ENCODE measurements at places on chromosomes 1 and 21. TPM values are rescaled to one million over a fixed set of nuclear protein-coding genes. Genes with fewer than 3 reads are reported as not detected.
A peak's percentile ranks its signal among the peaks of the same experiment; 100 is the strongest.

Gene CNN3
- total RNA-seq = 12.9 TPM

Gene CYP4B1
- total RNA-seq = not detected

GRCh38 chr1:151166505-151166956 lies 587 bp downstream of the SCNM1 start:
- H3K36me3 ChIP-seq = peaks cover 48% of the 10 kb centered on the region
- peak overlapping the region; percentile 91 for H3K4me3 ChIP-seq
- peaks cover 44% of the 10 kb centered on the region for H3K4me1 ChIP-seq
- peak overlapping the region; percentile 94 for H3K27ac ChIP-seq
- H3K27me3 ChIP-seq = no peaks in the 10 kb centered on the region

DNA sequence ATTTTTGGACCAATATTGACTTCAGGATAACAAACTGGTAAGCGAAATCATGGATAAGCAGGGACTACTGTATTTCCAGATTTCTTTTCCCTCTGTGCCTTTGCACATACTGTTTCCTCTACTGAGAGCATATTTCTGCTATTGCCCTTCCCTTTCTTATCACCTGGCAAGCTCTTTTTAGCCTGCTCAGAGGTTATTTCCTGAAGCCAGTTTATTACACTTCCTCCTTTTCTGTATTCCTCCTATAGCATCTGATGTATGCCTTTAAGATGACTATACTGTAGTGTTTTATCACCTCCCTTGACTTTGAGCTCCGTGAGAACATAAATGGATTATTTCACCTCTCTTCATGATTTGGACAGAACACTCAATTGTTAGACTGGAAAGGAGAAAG lies 49.0 kb downstream of the MAGI3 start:
- no peaks in the 10 kb centered on the region for H3K36me3 ChIP-seq
- no peak for DNase-seq
- no peak overlapping the region for H3K4me3 ChIP-seq
- peaks cover 3% of the 10 kb centered on the region for H3K27me3 ChIP-seq
- H3K4me1 ChIP-seq = no peaks in the 10 kb centered on the region

- H3K27ac ChIP-seq = no peak overlapping the region
- no peaks in the 10 kb centered on the region for H3K4me1 ChIP-seq
- no peaks in the 10 kb centered on the region for H3K27me3 ChIP-seq
- DNase-seq = no peak
- no peaks in the 10 kb centered on the region for H3K36me3 ChIP-seq
Measured at GRCh38 chr1:81313289-81313688, 487.4 kb upstream of the ADGRL2 start.

Data from activated CD8-positive, alpha-beta T cell treated with anti-CD3 and anti-CD28 coated beads for 36 hours (primary cell).